ENCODE measurements at places on chromosomes 1 and 21.

GRCh38 chr1:198491596-198491995, 48.9 kb downstream of the ATP6V1G3 start:
- no peak for DNase-seq

DNA sequence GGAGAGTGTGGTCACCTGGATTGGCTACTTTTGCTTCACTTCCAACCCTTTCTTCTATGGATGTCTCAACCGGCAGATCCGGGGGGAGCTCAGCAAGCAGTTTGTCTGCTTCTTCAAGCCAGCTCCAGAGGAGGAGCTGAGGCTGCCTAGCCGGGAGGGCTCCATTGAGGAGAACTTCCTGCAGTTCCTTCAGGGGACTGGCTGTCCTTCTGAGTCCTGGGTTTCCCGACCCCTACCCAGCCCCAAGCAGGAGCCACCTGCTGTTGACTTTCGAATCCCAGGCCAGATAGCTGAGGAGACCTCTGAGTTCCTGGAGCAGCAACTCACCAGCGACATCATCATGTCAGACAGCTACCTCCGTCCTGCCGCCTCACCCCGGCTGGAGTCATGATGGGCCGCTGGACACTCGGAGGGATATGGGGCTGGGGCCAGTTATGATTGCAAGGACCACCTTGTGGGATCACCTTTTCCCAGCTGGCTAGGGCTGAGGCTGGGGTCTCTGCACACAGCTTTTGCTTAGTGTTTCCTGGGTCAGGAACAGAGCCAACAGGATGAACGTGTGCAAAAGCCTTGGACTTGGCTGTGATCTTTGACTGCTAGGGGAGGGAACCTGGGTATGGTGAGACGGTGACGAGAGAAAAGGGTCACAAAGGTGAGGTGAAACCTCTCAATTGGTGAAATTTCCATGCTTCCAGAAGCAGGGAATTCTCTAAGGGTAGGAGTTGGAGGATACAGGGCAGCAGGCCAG, 4.3 kb upstream of the GNAI3 start:
- DNase-seq: no peak

GRCh38 chr1:42733415-42734200, 6.4 kb downstream of the CLDN19 start:
- DNase-seq: no peak

DNA sequence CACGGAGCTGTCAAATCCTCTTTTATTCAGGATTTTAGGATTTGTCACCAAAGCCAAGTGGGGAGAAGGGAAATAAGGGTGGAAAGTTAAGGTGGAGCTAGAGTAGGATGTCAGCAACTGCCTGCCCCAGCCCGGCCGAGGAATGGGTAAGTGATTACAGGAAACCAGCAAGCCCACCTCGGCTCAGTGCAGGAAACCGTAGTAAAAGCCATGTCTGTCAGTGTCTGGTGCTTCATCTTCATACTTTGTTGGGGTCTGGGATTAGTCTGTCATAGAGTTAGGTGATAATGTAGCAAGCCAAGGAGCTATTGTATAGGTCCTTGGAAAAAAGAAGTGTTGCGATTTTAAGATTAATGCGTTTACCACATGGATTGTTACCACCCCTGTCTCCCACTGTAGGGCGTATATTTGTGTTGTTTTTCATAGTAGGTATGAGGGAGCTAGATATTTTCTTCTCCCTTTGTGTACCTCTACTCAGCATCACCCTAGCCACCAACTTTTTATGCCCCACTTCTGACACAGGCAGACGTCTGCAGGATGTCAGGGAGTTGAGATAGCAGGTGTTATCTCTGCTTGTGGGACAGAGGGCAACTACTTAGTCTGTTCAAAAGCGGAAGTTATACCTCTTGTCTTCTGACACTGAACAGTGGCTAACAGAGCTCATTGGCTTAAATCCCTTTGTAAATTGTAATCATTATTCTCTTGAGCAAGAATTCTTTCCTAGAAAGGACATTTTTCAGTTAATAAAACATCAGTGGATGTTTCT, 253.7 kb downstream of the HHAT start:
- DNase-seq: no peak

GRCh38 chr1:110200666-110201065, 9.4 kb upstream of the KCNC4 start:
- no peak for DNase-seq

- DNase-seq: no peak
Observed at GRCh38 chr1:89306273-89306672, 33.6 kb upstream of the GBP5 start.

DNA sequence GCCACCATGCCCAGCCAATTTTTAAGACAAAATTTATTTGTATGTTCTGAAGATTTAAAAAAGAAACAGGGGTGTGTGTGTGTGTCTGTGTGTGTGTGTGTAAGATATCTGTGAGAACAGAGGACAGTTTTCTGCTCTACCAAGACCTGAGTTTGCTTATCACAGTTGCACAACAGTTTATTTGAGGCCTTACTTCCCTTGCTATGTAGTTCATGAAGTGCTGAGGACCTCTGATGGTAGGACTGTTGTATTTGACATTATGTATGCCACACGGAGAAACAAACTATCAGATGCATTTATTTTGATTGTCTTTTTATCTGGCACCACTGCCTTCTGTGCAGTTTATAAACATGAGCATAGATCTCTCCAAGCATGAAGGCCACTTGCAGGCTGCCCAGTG, 355.2 kb downstream of the PBX1 start:
- no peak for DNase-seq

GRCh38 chr1:239952348-239953308, 139.1 kb upstream of the FMN2 start:
- DNase-seq: no peak

DNA sequence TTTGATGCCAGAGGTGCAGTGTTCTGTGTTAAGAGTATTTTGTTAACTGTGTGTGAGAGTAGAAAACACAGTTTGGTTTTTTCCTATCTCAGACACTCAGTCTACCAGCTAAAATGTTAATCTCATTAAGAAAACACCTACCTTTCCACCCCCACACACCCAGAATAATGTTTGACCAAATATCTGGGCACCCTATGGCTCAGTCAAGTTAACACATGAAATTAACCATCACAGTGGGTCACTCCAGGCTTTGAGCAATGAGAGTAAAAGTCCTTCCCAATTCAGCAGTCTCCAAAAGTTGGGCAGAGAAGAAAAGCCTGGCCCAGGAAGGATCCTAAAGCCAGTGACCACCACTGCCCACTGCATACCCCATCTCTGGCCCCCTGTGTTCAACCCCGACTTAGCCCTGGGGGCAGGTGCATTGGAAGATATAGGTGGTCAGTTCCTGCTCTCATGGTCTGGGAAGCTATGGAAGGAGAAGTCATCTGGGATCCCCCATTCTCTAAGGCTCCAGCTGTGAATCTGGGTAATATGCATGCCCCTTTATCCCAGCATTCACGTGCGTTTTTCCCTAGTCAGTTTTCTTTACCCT, 50.2 kb upstream of the CSF3R start:
- DNase-seq: no peak

DNA sequence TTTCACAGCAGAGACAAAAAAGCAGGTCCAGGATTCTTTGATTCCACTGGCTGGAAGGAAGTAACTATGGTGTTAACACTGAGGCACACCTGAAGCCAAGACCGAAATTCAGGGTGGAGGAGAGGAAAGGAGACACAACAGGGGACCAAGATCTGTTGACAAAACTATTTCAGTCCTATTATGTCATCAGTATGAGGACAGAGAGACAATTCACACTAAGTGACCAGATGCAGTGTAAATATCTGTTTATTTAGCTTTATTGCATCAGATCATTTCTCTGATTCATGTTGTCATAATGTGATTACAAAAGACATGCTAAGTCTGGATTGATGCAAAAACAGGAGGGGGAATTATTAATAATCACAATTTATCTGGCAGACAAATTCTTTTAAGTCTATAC, 118.8 kb downstream of the SIPA1L2 start:
- no peak for DNase-seq

- DNase-seq: no peak
Observed at GRCh38 chr1:38820860-38821259, 38.7 kb downstream of the RRAGC start.

- no peak for DNase-seq
Observed at GRCh38 chr1:233879841-233880240, 24.6 kb upstream of the SLC35F3 start.

- no peak for DNase-seq
Observed at GRCh38 chr1:238323490-238323889, 432.8 kb upstream of the ZP4 start.

DNA sequence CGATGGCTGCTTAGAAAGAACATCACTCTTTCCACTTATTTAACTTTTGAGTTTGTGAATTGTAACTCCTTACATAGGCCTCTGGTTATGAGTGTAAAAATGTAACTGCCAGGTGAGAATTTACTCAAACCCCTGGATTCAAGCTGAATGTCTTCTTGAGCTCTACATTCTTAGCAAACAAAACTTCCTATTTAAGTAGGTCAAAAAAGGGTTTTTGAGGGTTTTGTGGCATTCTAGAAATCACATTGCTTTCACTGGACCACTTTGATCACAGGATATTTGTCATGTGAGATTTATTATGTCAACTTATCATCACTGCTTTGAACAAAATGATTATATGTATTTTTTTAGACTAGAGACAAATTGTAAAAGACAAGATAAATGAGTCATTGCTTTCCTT, 5.7 kb downstream of the IL23R start:
- no peak for DNase-seq

DNA sequence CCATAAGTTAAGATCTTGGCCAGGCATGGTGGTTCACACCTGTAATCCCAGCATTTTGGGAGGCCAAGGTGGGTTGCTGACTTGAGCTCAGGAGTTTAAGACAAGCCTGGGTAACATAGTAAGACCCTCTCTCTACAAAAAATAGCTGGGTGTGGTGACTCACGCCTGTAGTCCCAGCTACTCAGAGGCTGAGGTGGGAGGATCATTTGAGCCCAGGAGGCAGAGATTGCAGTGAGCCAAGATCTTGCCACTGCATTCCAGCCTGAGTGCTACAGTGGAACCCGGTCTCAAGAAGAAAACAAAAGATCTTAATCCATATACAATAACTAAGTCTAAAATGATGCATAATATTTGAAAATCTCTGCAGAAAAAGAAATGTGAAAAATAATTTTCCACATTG, 165.5 kb upstream of the NR5A2 start:
- no peak for DNase-seq

DNA sequence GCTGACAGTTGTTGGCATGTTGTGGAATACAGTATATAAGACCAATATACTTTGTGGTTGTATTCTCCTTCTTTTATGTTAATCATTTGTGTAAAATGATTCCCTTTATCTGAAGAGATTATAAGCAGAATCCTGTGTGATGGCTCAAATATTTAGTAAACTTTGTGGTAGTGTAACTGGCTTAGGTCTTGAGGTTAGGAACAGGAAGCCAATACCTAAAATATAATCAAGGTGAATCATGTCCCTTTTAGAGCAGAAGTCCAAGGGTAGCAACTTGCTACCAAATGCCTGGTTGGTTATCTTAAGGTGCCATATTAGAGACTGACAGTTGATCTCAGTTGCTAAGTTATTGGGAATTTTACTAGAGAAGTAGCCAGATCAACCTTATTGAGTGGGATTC, 398.5 kb upstream of the ADAMTS5 start:
- no peak for DNase-seq

DNA sequence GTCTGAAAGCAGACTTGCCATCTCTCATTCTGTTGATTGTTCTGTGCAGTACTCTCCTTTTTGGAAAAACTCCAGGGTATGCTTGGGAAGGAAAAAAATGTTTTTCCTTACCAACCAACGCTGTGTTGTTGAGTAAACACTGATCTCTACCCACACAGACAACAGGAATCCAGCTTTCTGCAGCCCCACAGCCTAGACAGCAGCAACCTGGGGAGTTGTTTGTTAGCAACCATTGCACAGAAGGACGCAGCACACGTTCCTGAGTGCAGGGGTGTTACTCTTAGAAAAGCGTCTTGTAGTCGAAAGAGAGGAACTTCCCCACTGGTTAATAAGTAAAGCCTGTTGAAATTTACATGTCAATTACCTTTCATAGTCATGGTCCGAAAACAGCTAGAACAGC, 56.6 kb downstream of the SMYD2 start:
- DNase-seq: no peak

GRCh38 chr1:227558732-227559262, 4.6 kb upstream of the ZNF678 start:
- no peak for DNase-seq

DNA sequence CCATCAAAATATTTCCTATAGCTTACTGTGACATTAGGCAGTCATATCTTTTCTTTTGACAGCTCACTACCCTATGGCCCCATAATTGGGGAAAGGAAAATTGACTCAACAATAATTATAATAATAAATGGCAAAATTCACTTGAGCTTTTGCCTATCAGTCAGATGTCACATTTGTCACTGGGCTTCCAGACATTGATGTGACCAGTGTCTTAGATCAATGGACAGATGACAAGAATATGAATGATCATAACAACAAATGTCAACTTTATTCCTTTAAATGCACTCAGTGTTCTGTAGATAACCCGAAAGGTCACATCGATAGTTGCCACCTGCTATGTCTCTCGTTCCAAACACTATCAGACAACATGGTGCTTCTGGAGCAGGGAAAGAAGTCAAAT, 266.7 kb downstream of the GPATCH2 start:
- DNase-seq: no peak

- no peak for DNase-seq
Observed at GRCh38 chr1:37274486-37274885, 199.9 kb upstream of the ZC3H12A start.

DNA sequence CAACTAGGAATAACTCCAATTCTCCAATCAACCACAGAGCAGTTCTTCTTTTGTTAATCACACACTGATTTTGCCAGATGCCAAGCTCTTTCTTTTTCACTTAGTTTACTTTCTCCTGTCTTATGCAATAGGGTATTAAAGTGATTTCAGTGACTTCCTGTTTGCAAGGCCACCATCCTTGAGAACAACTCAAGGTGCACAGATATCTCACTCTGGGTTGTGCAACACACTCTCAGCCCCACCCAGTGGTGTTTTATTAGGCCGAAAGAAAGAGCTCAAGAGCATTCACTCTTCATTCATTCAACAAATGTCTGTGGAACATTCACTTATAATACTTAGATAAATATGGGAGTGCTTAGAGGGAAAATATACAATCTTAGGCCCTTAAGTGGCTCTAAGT, 352.5 kb downstream of the ZNF326 start:
- no peak for DNase-seq

- no peak for DNase-seq
Observed at GRCh38 chr21:34887105-34887442, 162.0 kb downstream of the RUNX1 start.

DNA sequence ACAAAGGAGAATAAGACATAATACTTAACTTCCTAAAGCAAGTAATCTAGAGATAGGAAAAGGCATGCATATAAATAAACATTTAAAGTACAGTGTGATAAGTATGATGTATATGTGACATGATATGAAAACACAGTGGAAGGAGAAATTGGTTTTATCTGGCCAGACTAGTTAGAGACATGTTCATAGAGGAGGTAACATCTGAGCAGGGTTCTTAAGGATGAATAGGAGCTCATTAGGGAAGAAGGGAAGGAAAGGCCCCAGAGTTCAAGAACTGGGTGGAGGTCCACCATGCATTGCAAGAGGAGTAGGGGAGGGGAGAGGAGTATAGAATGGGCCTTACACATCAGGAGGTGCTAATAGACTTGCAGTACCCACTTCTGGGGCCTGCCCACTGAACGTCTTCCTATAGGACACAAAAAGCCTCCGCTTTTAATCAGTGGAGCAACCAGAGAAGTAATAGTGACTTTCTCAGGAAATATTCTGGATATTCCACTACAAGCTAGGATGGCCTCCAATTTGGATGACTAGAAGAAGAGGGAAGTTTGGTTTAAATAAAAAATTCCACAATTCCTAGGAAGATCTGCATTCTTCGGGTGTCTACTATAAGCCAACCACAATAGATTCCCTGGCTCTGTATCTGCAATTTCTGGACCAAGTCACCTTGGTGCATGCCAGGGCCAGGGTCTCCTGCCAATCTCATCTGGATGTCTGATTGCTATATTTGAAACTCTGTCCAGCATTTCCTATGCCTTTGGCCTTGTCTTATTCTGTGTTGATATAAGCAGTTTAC, 41.9 kb downstream of the NGF start:
- no peak for DNase-seq
